K562 (cell line): ENCODE measurements at places on chromosomes 16 and 17.

DNA sequence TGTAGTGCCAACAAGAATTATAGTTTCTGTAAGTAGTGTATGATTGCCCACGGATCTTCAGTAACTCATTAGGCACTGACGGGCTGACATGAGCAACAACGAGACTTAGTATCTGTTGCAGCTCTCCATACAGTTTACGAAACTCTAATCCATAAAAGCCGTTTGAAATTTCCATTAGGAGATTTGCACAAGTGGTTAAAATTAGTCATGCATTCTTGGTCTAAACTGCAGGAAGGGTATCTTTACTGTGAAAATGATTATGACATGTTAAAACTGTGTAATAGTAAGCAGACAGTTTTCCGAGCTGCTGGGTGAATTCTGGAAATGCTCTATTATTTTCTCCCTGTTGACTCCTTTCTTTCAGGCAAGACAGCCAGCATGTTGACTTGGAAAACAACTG lies 605.0 kb downstream of the WWOX start:
- no peak overlapping the region for H3K4me3 ChIP-seq
- no peaks in the 10 kb centered on the region for H3K36me3 ChIP-seq
- no peak overlapping the region for H3K27ac ChIP-seq
- H3K4me1 ChIP-seq, result no peaks in the 10 kb centered on the region

GRCh38 chr16:46607529-46607928 lies 13.7 kb downstream of the SHCBP1 start:
- DNase-seq, result peak; percentile 17
- H3K36me3 ChIP-seq, result peaks cover 67% of the 10 kb centered on the region
- no peaks in the 10 kb centered on the region for H3K4me1 ChIP-seq
- no peak overlapping the region for H3K4me3 ChIP-seq
- no peaks in the 10 kb centered on the region for H3K27me3 ChIP-seq

DNA sequence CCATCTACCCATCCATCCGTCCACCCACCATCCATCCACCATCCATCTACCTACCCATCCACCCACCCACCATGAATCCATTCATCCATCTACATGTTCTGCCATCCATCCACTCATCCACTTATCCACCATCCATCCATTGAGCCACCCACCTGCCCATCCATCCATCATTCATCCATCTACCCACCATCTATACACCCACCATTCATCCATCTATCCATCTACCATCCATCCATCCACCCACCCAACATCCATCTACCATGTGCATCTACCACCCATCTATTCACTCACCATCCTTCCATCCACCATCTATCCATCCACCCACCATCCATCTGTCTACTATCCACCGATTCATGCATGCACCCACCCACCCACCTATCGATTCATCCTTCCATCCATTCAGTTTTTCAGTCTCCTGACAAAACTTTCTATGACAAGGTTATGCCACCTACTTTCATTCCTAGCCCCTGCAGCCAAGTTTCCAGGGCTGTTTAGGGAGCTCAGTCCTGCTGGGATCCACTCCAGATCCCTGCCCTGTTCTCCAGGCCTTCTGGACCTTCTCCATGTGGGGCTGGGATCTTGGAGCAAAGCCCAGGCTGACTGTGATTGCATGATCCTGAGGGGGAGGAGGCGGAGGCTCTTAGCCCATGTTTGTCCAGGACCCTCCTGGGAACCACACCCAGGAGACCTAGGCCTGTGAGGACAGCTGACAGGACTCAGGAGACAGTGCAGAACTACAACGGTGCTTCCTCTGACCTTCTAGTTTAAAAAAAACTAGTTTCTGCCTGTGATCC lies 27.4 kb downstream of the BCO1 start:
- H3K27me3 ChIP-seq, result peaks cover 28% of the 10 kb centered on the region
- H3K27ac ChIP-seq, result no peak overlapping the region
- H3K36me3 ChIP-seq, result no peaks in the 10 kb centered on the region
- DNase-seq, result no peak

- H3K4me3 ChIP-seq, result no peak overlapping the region
- no peaks in the 10 kb centered on the region for H3K4me1 ChIP-seq
- H3K27ac ChIP-seq, result no peak overlapping the region
- H3K27me3 ChIP-seq, result no peaks in the 10 kb centered on the region
Observed at GRCh38 chr16:82643936-82644630, 17.3 kb downstream of the CDH13 start.

DNA sequence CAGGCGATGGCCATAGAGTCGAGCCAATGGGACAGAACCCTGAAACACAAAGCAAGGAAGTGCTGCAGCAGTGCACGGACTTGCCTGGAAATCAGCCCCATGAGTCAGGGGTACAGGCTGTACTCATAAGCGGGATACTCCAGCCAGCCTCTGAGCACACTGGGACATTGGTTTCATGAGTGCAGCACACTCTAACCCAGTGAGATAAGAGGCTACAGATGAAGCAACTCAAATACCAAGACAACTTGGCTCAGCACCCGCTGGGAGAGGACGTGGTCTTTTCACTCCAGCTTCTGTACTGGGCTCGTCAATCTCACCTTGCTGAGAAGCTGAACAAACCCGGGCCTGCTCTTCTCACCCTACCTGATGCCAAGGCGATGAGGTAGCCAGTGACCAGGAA lies 98.2 kb downstream of the AXIN2 start:
- H3K36me3 ChIP-seq, result no peaks in the 10 kb centered on the region
- no peaks in the 10 kb centered on the region for H3K4me1 ChIP-seq
- H3K27me3 ChIP-seq, result peaks cover 29% of the 10 kb centered on the region
- H3K27ac ChIP-seq, result no peak overlapping the region

- H3K36me3 ChIP-seq, result no peaks in the 10 kb centered on the region
- no peaks in the 10 kb centered on the region for H3K4me1 ChIP-seq
- H3K4me3 ChIP-seq, result no peak overlapping the region
Observed at GRCh38 chr17:17001874-17002520, 30.1 kb upstream of the TNFRSF13B start.

- H3K4me3 ChIP-seq, result no peak overlapping the region
- H3K27me3 ChIP-seq, result peaks cover 3% of the 10 kb centered on the region; the same call in 2 of the 3 replicates
- no peaks in the 10 kb centered on the region for H3K36me3 ChIP-seq
- no peaks in the 10 kb centered on the region for H3K4me1 ChIP-seq
- H3K27ac ChIP-seq, result no peak overlapping the region
Observed at GRCh38 chr17:79355165-79355564, 255.7 kb downstream of the RBFOX3 start.

DNA sequence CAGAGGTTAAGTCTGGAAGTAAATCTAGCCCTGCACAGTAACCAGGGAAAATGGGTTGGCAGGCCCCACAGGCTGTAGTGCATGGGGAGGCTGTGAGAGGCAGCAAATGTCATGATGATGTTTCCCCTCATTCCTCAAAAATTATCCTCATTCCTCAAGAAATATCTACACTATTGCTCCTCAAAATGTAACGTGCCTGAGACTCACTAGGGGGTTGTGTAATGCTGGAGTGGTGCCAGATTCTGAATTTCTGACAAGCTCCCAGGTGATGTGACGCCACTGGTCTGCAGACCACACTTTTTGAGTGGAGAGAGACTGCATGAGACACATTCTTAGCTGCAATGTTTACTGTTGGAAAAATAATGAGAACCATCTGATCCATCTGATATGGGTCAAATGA lies 1.2 kb upstream of the MPP3 start:
- peaks cover 5% of the 10 kb centered on the region for H3K4me1 ChIP-seq
- H3K4me3 ChIP-seq, result no peak overlapping the region
- no peaks in the 10 kb centered on the region for H3K36me3 ChIP-seq
- no peak overlapping the region for H3K27ac ChIP-seq

DNA sequence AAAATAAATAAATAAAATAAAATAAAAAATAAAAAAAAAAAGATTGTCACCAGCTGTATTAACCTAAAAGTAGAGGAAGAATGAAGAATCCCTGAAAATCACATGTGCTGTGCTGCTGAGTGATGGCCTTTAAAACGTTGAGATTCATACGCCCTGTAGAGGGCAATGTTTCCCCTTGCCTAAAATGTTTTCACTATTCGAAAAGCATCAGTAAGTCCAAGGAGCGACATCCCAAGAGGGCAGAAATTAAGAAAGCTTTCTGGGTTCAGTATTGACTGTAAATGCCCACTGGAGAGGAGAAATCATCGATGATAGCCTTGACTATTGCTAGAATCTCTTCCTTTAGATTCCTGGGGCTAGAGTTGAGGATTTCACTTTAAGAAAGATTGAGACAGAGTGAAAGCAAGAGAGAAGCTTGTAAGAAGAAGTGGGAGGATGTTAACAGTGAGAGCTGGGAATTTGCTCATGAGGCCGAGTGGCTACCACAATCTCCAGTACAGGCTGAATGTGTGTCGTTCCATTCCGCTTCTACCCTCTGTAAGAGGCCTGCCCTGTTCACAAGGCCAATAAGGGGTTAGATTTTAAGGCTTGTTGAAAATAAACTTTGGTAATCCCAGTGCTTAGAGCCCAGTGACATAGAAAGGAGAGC lies 170.8 kb upstream of the FAM20A start:
- H3K4me3 ChIP-seq, result no peak overlapping the region
- H3K4me1 ChIP-seq, result no peaks in the 10 kb centered on the region
- peak; percentile 58 for DNase-seq
- no peaks in the 10 kb centered on the region for H3K36me3 ChIP-seq
- H3K27me3 ChIP-seq, result no peaks in the 10 kb centered on the region
- no peak overlapping the region for H3K27ac ChIP-seq

- no peaks in the 10 kb centered on the region for H3K27me3 ChIP-seq
- no peaks in the 10 kb centered on the region for H3K36me3 ChIP-seq
- H3K27ac ChIP-seq, result no peak overlapping the region
- no peak for DNase-seq
Observed at GRCh38 chr16:12141073-12141951, 164.8 kb downstream of the SNX29 start.

DNA sequence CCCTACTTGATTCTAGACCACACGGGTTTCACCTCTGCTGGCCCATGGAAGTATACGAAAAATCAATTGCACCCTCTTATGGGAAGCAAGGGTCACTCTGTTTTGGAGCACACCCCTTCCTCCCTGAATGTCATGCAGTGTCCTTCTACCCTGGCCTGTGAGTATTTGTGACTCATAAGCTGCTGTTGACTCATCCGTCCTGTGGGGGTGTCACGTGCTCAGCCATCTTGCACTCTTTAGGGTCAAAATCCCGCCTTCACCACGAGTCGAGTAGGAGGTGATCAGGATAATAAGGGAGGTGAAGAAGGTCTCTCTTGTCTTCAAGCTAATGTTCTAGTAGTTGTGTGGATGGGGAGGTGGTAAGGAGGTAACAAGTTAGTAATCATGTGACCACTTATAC lies 341.0 kb upstream of the EEF2KMT start:
- no peak overlapping the region for H3K27ac ChIP-seq
- H3K4me3 ChIP-seq, result no peak overlapping the region
- no peaks in the 10 kb centered on the region for H3K4me1 ChIP-seq
- no peaks in the 10 kb centered on the region for H3K36me3 ChIP-seq

GRCh38 chr17:39739885-39740356 lies 2.2 kb downstream of the GRB7 start:
- H3K4me1 ChIP-seq, result peaks cover 53% of the 10 kb centered on the region
- peak overlapping the region; percentile 35; the same call in 1 of the 3 replicates for H3K27ac ChIP-seq
- no peak overlapping the region for H3K4me3 ChIP-seq
- DNase-seq, result peak; percentile 23

- peaks cover 19% of the 10 kb centered on the region for H3K27me3 ChIP-seq
- DNase-seq, result peak; percentile 43
- no peaks in the 10 kb centered on the region for H3K36me3 ChIP-seq
- no peak overlapping the region for H3K4me3 ChIP-seq
- peaks cover 11% of the 10 kb centered on the region for H3K4me1 ChIP-seq
Observed at GRCh38 chr16:69089091-69089910, 16.2 kb upstream of the HAS3 start.

DNA sequence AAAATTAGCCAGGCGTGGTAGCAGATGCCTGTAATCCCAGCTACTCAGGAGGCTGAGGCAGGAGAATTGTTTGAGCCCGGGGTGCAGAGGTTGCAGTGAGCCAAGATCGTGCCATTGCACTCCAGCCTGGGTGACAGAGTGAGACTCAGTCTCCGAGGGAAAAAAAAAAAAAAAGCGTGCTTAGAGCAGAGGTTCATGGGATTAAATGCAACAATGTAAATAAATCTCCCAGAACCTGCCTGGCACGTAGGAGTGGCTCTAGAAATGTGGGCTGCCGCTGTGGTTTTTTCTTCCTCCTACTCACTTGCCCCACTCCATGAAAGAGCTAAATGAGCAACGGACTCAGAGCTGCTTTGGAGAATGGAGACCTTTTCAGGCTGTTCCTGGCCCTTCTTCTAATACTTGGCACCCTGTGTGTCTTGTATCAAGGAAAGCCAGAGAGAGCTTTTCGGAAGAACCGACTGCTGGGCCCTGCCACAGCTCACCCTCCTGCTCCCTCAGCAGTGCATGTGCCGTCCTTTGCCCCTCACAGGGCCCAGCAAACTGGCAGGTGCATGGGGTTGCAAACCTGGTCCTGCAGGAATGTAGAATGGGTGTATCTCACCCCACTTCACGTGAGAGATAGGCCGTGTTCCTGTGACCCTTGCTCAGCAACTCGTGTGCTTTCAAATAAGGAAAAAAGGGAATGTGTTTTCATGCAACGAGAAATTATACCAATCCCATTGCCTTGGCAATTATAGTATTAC lies 52.0 kb downstream of the LDHD start:
- H3K27ac ChIP-seq, result peak overlapping the region; percentile 73
- DNase-seq, result peak; percentile 66
- no peaks in the 10 kb centered on the region for H3K27me3 ChIP-seq
- H3K4me3 ChIP-seq, result 0 out of 2 replicates have a peak overlapping the region, but pooled peaks have one; percentile 8
- no peaks in the 10 kb centered on the region for H3K36me3 ChIP-seq

- peaks cover 16% of the 10 kb centered on the region for H3K4me1 ChIP-seq
- peak overlapping the region; percentile 70 for H3K27ac ChIP-seq
- no peaks in the 10 kb centered on the region for H3K27me3 ChIP-seq
- peak; percentile 52 for DNase-seq
- H3K4me3 ChIP-seq, result peak overlapping the region; percentile 98
Observed at GRCh38 chr16:88705076-88705684, 1.0 kb downstream of the RNF166 start.

GRCh38 chr16:27364493-27365141 lies 37.4 kb upstream of the IL21R start:
- H3K4me1 ChIP-seq, result peaks cover 9% of the 10 kb centered on the region
- DNase-seq, result no peak
- H3K27me3 ChIP-seq, result peaks cover 10% of the 10 kb centered on the region
- H3K4me3 ChIP-seq, result no peak overlapping the region

DNA sequence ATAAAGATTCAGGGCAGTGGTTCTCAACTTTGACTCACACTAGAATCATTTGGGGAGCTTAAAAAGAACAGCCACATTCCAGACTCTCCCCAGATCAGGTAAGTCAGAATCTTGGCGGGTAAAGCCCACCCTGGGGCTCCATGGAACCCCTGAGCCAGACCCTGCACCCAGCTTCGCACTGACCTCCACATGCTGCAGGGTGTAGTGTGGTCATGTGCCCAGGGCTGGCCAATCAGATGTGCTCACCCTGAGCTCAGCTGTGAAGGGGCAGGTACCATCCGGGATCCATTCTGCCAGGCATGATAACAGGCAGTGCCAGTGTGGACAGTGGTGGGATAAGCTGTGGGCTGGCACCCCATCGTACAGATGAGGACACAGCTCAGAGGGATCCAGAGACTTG lies 28.1 kb upstream of the MED9 start:
- peaks cover 51% of the 10 kb centered on the region for H3K27me3 ChIP-seq
- no peak overlapping the region for H3K4me3 ChIP-seq
- H3K36me3 ChIP-seq, result no peaks in the 10 kb centered on the region
- H3K4me1 ChIP-seq, result no peaks in the 10 kb centered on the region
- DNase-seq, result peak; percentile 29
- H3K27ac ChIP-seq, result no peak overlapping the region

GRCh38 chr17:57553991-57554825 lies 190.9 kb downstream of the CCDC182 start:
- H3K27ac ChIP-seq, result peak overlapping the region; percentile 50; the same call in 2 of the 3 replicates
- peaks cover 29% of the 10 kb centered on the region for H3K4me1 ChIP-seq
- peaks cover 2% of the 10 kb centered on the region; the same call in 1 of the 3 replicates for H3K36me3 ChIP-seq
